ENCODE measurements at places on chromosomes 1 and 21.
A peak's percentile ranks its signal among the peaks of the same experiment; 100 is the strongest.

GRCh38 chr1:217090060-217090911 is 367.1 kb upstream of the ESRRG start:
- no peak for DNase-seq

DNA sequence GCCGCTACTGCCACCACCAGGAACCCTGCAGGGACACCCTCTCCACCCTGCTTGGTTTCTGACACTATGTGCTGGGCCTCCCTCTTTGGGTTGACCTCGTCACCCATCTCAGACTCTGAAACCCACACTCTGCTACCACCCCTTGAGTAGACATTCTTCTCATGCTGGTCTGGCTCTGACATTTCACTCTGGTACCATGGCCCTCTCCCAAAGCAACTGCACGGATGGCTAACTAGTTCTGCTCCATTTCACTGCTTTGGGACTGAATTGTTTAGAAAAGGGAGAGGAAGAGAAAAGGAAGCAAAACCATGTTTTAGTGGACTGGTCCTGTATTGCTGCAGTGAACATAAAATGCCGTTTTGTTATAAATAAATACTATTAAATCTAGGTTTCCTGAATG is 137.8 kb downstream of the KCNK2 start:
- no peak for DNase-seq

DNA sequence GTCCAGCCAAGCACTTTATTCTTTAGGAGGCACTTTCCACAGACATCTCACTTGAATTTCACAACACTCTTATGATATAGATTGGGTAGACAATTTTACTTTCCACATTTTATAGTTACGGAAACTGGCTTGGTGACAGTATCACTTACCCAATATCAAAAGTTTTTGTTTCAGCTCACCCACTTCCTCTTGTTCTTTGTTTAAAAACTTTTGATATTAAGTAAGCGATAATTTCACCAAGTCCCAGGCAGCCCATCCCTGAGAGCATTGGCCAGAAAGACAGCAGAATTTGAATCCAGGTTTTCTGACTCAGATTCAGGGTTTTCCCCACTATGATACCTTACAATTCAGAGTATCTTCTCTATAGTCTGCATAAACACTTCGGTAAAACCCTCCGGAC is 60.0 kb downstream of the LRIG2 start:
- DNase-seq: no peak

DNA sequence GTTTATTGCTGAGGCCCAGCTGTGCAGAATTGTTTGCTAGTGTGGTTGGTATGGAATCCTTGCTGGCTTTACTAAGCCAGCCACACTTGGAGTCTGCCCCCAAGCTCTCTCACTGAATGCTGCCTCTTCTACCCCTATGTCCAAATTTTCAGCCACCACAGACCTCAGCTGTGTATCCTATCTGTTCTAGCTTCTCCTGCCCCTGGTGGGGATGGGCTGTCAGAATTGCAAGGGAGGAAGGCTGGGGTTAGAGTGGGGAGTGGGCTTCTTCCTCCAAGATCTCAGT is 4.4 kb downstream of the NHLH1 start:
- DNase-seq: no peak

DNA sequence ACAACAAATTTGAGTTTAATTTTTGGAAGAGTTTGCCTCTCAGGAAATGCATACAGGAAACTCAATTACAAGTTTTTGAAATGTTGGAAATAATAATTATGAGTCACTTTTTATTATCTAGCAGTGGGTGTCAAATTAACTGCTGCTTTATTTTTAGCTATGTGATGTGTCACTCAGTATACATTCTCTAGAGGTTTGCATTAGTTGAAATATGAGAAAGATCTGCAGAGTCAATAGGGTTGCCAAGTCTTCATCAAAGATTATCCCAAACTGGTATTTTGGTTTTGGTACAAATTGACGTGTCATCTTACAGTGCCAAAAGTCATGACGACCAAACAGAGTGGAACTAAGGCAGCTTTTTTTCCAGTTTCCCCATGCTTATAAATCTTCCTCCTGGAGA is 54.3 kb upstream of the DIPK1A start:
- peak; percentile 48 for DNase-seq

DNA sequence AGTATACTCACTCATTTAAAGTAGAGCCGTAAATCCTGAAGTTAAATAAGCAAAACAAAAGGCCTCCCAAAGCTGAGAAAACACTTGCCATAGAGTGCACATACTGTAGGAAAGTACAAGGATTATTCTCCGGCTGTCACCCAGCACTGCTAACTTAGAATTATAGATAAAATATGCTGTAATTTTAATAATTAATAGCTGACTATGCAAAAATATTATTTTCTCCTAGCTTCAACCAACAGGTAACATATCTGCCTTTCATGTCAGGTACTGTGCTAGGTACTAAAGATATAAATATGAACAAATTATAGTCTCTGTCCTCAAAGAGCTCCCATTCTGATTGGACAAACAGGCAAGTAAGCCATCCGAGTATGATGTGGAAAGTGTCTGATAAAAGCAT is 233.2 kb downstream of the FGGY start:
- DNase-seq: no peak

DNA sequence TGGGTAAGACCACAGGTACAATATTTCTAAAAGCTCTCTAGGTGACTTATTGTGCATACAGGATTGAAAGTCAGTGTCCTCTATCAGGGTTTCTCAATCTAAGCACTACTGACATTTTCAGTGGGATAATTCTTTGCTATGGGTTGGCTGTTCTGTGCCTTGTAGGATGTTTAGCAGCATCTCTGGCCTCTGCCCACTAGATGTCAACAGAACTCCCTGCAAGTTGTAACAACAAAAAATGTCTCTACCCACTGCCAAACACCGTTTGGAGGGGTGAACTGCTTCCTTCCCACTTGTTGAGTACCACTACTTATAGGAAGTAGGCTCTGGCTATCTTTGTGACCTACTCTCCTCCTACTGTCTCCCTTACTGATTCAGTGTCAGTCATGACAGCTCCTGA is 90.1 kb upstream of the ZRANB2 start:
- DNase-seq: no peak

DNA sequence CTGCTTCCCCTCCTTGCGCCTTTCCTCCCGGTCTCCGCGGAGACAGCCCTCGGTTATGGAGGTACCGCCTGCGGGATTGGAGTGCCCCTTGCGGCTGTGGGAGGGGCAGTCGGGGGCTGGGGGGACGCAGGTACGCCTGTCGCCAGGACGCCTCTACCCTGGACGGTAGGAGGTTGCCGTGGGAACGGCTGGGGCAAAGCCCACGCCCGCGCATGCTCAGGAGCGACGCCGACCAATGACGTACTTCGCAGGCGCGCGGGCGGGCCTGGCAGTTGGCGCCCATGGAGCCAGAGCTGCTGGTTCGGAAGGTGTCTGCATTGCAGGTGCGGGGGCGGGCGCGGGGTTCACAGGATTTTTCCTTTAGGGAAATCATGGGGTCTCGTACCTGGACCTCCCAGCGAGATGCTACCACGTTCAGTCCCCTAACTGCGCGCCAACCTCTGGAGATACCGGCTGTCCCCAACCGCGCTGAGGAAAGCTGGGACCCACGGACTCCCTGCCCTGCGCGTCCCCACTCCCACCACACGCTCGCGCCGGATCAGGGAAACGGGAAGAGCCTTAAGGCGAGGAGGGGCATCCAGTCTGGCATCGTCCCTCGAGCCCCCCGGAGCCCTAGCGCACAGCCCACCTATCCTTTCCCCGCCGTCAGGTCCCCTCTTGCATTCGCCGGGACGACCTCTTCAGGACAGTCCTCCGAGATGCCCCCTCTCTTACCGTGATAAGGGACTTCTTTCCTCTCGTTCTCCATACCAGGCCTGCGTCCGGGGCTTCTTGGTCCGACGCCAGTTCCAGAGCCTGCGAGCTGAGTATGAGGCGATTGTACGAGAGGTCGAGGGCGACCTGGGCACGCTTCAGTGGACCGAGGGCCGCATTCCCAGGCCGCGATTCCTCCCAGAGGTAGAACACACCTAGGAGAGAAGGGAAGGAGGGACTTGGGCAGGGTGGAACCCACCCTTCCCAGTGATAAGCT is at the start of gene IQCC:
TSS of gene IQCC (plus strand) at position 271 of the 970 bp plus-strand sequence. CDS start at position 282, 11 bp downstream.
- DNase-seq: peak; percentile 44

GRCh38 chr1:43431676-43432075 is 22.1 kb downstream of the HYI start:
- DNase-seq: no peak

DNA sequence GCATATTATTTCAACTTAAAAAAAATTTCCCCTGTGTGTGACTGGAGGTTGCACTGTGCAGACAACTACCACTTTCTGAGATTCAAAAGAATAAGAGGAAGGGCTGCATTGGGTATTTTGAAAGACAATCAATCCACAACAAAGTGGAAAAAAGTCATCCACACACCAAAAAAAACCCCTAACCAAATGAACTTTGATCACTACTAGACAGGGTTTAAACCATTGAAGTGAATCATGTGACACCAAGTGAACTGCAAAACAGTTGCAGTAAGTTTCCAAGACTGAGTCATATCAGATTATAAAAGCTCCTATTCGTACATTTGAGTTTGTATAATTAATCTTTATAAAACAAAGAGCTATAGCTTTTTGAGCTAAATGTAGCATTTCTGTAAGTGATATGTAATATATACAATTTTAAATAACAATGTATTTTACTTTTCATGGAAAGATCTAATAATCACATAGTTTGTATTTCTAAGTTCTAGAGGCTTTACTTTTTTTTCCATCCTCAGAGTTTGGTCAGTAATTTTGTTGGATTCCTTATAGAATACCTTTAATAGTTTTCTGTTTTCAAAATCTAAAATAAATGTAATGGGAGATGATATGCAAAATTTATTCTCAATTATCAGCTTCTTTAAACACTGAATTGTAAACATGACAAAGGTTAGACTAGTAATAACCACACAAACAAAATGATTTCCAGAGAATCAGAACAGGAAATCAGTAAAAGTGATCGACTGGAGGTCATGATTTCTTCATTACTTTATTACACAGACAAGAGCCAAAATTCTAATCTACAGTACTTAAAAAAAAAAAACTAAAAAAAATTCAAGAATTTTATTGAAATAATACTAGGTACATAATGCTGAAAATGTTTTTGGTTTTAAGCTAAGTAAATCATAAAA is 50.5 kb upstream of the GFI1 start:
- no peak for DNase-seq

DNA sequence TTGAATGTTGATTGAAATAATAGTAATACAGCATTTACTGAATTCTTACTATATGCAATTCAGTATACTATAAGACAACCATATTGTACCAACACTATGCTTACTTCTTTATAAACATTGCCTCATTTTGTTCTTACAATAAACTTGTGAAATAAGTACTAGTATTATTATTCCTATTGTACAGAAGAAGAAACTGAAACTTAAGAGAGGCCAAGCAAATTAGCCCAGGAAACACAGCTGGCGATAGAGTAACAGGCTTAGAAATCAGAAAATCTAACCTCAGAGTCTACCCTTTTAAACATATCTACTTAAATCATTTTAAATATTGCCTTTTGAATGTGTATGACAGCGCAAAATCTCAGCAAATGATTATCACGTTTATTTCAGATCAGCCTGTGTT is 41.7 kb downstream of the FASLG start:
- DNase-seq: no peak

DNA sequence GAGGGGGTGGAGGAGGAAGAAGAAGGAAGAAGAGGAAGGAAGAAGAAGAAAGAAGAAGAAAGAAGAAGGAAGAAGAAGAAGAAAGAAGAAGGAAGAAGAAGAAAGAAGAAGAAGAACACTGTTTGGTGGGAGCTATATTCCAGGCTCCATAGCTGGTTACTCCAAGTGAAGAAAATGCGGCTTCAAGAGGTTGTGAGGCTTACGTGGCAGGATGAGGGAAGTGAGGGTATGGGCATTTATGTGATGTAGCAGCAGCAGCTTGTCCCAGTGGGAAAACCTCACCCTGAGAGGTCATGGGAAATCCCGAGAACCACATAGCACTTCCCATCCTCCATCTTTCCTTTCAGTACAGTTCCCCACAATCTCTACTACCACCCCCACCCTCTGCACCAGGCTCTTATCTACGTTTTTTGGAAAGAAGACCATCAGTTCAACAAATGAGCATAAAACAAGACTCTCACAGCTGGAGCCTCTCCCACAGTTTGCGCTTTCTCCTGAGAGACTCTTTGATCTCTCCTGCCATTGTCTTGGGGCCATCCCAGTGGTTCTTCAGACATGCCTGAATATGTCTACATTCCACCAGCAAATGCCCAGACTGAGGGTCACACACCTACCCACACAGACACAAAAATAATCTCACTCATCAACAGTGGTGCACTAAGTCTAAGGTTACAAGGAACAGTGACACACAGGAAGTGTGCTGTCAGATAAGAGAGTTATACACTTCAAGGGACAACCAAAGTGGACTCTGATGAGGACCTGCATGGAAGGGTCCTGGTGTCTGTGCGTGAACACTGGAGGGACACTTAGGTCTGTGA is 77.9 kb upstream of the KCNJ15 start:
- no peak for DNase-seq

DNA sequence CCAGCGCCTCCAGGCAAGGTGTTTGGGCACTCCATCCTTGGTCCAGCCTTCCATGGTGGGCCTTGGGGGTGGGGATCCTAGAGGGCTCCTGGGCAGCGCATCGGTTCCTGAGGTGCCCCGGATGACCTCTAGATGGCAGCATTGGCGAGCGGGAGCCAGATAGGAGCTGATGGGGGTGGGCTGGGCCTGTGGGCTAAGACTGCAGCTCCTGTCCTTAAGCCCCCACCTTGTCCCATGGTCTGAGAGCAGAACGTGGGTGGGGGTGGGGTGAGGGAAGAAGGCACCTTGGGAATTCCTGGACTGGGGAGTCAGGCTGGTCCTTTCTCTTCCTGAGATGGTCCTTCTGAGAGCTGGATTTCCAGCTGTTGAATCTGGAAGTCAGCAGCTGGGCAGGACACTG is 93.4 kb upstream of the CSF3R start:
- DNase-seq: peak; percentile 9

DNA sequence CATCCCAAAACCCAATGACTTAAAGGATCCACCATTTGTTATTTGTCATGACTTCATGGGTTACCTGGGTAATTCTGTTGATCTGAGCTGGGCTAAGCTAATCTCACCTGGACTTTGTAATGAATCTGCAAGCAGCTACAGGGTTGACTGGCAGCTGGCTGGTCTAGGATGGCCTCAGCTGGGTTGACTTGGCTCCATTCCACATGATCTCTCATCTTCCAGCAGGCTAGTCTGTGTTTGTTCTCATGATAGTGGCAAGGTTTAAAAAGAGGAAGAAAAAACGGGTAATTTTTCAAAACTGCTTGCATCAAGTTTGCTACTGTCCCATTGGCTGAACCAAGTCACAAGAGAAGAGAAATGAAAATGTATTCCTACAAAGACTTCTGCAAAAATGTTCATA is 24.8 kb upstream of the ZMYM4 start:
- DNase-seq: no peak
